ENCODE measurements at places on chromosomes 13 and 19.

DNA sequence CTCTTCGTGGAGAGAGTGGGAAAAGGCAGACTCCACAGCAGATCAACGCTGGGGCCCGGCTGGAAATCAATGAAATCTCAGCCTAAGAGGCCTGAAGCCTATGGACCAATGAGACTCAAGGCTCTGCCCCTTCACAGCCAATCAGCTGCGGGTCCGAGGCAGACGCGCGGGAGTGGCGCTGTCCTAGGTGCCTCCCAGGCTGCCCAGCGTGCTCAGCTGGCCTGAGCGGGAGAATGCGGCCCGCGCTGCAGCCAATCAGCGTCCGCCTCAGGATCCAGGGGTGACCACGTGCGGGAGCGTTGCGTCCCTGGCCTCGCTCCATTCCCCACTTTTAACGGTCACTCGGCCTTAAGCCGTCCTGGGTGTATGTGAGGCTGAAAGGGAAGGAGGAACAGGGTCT is at the start of gene ZBTB32:
Gene ZBTB32, plus strand, starts transcription at position 341 of the 400 bp plus-strand sequence. CDS start 10,069 bp downstream, outside the sequence.
- H3K4me3 ChIP-seq = no peak within 1 kb of the TSS
- no peaks in the 10 kb centered on the region for H3K27me3 ChIP-seq
- no peak for DNase-seq
- H3K36me3 ChIP-seq = no peaks in the 10 kb centered on the region
- H3K4me1 ChIP-seq = no peaks in the 10 kb centered on the region

DNA sequence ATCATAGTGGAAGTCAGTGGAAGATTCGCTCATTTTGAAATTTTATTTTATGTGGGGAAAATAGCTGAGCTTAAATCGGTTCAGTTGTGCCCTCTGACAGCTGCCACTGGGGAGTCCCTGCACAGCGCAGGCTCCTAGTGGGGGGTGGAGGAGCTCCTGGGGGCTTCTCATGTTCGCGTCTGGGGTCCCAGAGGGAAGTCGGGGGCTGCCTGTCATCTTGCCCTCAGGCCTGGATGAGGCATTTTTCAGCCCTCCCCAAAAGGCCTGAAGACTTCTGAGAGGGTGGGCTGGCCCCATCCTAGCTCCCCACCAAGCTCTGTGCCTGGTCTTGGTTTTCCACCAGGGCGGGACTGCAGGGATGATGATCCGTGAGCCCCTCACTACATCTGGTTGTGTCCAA is 82.1 kb downstream of the CHST8 start:
- no peaks in the 10 kb centered on the region for H3K36me3 ChIP-seq
- H3K4me1 ChIP-seq = no peaks in the 10 kb centered on the region
- no peak overlapping the region for H3K27ac ChIP-seq
- H3K27me3 ChIP-seq = no peaks in the 10 kb centered on the region
- DNase-seq = no peak

GRCh38 chr13:52070929-52071523 is 46.5 kb downstream of the UTP14C start:
- no peaks in the 10 kb centered on the region for H3K4me1 ChIP-seq
- no peaks in the 10 kb centered on the region for H3K27me3 ChIP-seq
- no peak overlapping the region for H3K27ac ChIP-seq
- no peaks in the 10 kb centered on the region for H3K36me3 ChIP-seq

DNA sequence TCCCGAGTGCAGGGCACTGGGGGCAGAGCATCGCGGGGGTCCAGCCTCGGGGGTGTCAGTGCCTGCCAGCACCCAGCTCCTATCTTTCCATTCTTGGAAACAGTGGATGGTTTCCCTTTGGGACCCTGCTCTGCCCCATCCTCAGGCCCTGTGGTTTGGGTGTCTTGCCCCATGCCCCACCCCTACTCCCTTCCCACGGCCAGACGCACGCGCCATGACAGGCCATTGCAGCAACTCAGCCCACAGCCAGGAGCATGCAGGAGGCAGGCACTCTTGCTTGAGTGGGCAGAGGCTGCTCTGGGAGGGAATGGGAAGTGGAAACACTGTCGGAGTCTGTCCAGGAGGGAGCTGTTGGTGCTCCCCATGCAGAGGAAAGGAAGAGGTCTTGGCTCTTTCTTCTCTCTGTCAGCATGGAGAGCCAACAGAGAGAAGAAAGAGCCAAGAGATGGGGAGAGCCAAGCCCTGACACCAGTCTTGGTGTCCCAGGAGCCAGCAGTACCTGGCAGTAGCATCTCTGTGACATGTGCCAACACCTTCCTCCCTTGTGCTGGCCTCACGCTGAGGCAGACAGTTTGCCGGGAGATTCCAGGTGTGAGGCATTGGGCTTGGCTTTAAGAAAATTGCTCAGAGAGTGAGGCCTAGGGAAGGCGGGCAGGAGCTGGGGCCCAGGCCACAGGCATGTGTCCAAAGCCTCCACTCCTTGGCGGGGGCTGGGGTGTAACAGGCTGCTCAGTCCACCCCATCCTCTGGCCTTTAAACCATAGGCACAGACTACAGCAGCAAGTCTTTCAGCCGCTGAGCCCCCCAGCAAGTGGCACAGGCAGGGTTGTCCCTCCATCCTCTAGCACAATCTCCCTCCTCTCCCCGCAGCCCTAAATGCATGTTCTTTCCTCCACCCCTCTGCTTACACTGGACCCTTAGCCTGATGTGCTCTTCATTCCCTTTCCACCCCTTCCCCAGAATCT is 86.7 kb upstream of the UQCRFS1 start:
- DNase-seq = no peak
- H3K4me1 ChIP-seq = no peaks in the 10 kb centered on the region
- H3K27ac ChIP-seq = no peak overlapping the region

- H3K4me1 ChIP-seq = no peaks in the 10 kb centered on the region
- H3K27ac ChIP-seq = no peak overlapping the region
- no peak for DNase-seq
- H3K4me3 ChIP-seq = no peak overlapping the region
- no peaks in the 10 kb centered on the region for H3K27me3 ChIP-seq
These were observed 29.9 kb downstream of the NLRP13 start for GRCh38 chr19:55902080-55902751.
